Activated CD4-positive, alpha-beta T cell treated with anti-CD3 and anti-CD28 coated beads, Interleukin-2, amount 10 ng/mL, durations not matched to agents 24 days and 14 days (primary cell): ENCODE measurements at places on chromosomes 6 and 20. TPM values are rescaled to one million over a fixed set of nuclear protein-coding genes. Genes with fewer than 3 reads are reported as not detected.

DNA sequence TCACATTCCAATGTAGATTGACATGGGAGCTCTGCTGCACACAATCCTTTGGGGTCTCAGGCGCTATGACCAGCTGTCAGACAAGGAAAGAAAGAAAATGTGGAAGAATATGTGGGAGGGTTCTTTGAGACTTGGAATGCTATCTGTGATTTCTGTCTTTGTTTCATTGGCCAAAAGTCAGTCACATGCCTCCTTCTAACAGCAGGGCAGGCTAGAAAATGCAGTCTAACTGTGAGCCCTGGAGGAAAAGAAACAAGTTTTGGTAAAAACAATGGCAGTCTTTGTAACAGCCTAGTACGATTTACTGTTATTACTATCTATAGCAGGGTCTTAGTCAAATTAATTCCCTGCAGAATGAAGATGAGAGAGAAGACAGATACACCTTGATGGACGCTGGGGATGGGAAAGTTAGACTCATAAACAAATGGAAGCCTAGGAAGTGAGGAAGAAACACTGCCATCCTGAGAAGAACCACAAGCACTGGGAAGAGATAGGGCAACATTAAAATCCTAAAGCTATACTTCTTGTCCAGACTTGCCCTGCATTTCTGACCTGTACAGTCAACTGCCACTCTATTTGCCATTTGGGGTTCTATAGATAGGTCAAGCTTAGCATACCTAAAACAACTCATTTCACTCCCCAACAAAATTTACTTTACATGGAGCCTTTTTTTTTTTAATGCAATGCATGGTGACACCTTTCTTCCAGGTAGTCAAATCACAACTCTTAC, 833.0 kb downstream of the KIF16B start:
- no peak for DNase-seq

DNMT3B gene
- 1.1 and 1.3 TPM in 2 replicates for total RNA-seq

XKR7 gene
- total RNA-seq, result not detected in 2 replicates

DNA sequence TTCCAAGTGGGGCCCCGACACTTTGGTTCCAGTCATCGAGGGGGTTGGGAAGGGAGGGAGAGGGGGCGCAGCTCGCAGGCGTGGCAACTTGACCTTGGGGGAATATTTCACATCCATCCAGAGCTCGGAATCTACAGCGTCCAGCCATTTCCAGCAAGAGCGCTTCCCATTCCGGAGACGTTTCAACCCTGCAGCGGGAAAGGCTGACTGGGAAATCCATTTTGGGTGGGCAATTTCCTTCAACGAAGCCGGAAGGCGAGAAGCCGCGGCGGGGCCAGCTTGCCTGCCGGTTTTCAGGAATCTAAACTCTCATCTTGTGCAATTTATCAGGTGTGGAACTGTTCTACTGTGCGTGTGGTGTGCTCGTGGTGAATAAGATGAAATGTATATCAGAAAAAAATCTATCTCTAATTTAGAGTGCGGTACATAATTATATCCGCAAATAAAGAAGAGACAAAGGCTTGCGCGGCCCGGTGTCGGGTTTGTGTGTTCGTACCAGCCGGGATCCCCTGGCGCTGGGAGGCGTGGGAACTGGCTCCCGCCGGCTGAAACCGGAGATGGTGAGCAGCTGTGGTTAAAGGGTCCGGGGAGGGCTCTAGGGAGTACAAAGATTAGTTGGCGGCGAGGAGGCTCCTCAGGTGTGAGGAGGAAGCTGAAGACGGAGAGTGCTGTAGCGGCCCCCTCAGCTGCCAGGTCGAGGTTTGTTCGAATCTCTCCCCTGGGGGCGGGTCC, 4.8 kb downstream of the SLC32A1 start:
- DNase-seq, result peak; percentile 65

- no peak for DNase-seq
Observed at GRCh38 chr6:156953127-156953478, 175.9 kb downstream of the ARID1B start.

TXNDC5 gene
- 111 and 112 TPM in 2 replicates for total RNA-seq

IP6K3 gene
- total RNA-seq, result not detected in 2 replicates

PTCRA gene
- total RNA-seq, result not detected in 2 replicates

GRCh38 chr6:132950566-132950965, 136.2 kb downstream of the RPS12 start:
- no peak for DNase-seq

PLCB1 gene
- 1.2 and 1.9 TPM in 2 replicates for total RNA-seq

GRCh38 chr6:134636186-134636799, 313.6 kb downstream of the ALDH8A1 start:
- DNase-seq, result no peak

SLC17A3 gene
- total RNA-seq, result 0.58 and 0.99 TPM in 2 replicates

GRCh38 chr6:23349521-23350147, 776.4 kb upstream of the NRSN1 start:
- no peak for DNase-seq

DNA sequence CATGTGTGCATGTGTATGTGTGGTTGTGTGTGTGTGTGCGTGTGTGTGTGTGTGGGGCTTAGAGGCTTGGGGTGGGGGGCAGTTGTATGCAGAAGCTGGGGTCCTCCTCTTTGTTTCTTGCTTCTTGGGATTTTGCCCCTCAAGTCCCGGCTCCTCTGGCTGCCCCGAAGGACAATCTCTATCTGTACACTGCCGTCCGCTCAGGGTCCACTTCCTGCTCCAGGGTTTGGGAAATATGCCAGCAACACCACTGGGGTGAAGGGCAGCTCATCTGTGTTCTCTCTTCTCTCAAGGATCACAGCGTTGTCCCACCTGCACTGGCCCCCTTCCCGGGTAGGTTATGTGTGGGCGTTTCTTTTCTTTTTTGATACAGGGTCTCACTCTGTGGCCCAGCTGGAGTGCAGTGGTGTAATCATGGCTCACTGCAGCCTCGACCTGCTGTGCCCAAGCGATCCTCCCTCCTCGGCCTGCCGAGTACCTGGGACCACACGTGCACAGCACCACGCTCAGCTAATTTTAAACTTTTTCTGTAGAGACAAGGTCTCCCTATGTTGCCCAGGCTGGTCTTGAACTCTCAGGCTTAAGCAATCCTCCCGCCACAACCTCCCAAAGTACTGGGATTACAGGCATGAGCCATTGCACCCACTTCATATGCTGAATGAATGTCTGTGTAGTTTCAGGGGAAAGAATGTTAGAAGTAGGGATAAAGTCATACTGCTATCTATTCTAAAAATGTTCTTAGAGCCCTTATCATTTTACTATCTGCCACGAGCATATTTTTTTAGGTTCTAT, 25.7 kb downstream of the SLC2A4RG start:
- DNase-seq, result no peak

DNA sequence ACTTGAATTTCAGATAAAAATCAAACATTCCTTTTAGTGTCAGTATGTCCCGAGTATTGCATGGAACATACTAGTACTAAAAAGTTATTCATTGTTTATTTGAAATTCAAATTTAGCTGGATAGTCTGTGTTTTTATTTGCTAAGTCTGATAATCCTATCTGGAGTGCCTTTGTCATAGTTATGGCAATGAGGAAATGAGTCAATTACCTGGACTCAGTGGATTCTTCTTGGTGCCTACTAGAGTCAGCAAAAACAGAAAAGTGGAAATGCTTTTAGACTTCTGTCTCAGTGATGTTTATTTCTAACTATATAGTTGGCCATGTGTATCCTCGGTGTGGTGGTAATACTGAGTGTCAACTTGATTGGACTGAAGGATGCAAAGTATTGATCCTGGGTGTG, 121.3 kb upstream of the EEF1E1 start:
- no peak for DNase-seq

RAET1G gene
- total RNA-seq, result not detected in 2 replicates

CNR1 gene
- not detected in 2 replicates for total RNA-seq

DNA sequence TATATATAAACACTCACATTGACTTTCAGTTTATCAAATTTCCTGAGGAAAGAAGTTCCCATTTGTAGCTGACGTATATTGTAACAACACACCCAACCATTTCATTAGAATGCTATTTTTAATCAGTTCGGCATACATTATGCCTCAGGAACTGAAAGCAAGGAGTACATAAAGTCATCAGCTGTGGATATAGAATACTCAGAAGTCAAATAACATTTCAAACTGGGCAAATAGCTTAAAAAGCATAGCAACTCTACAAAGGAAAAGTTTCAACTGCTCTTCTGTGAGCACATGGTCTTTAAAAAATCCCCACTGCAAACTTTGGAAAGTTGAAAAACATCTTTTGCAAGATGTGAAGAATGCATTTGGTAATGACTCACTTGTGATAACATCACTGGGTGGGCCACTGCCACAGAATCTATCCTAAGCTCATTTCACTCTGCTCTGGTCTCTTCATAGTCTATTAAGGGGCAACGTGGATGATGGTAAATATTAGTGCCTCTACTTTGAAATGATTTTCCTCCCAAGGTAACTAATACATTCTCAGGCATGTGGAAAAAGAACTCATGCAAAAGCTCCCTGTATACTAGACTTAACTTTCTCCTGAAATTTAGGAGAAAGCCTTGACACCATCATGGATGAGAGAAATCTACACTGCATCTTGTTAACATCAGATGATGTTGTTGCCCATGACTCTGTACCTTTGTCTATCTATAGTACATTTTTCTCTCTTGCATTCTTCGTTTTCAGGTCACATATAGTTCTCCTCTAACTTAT, 49.2 kb downstream of the FYN start:
- DNase-seq, result peak; percentile 71

GRCh38 chr6:149112976-149113375, 204.5 kb upstream of the TAB2 start:
- DNase-seq, result peak; percentile 55

SLA2 gene
- total RNA-seq, result 59.0 and 59.6 TPM in 2 replicates

NNAT gene
- total RNA-seq, result 0.16 TPM in 1 of 2 replicates, not detected in the other

GRCh38 chr6:164563924-164564323, 745.5 kb downstream of the C6orf118 start:
- DNase-seq, result no peak

GRCh38 chr20:37356961-37357371, 11.0 kb downstream of the SRC start:
- no peak for DNase-seq

KCNK16 gene
- not detected in 2 replicates for total RNA-seq

DNA sequence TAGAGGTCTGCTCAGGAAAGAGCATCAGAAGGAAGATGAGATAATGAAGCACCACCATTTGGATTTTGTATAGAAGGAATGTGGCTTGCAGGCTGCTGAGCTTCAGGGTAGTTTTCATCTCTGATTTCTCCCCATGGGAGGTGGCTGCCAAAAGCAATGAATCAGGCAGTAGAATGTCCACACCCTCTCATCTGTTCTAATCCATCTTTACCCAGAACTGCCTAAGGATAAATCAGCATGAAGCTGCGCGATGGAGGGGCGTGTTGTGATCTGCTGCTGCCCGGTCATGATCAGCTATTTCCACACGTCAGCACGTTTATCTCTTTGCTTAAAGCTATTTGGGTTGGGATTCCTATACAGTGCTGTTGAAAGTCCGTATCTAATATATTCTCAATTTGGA, 295.4 kb downstream of the FOXA2 start:
- DNase-seq, result no peak

- no peak for DNase-seq
Observed at GRCh38 chr20:23513164-23513563, 22.2 kb downstream of the CST8 start.

SCUBE3 gene
- 0.02 and 0.07 TPM in 2 replicates for total RNA-seq

DNA sequence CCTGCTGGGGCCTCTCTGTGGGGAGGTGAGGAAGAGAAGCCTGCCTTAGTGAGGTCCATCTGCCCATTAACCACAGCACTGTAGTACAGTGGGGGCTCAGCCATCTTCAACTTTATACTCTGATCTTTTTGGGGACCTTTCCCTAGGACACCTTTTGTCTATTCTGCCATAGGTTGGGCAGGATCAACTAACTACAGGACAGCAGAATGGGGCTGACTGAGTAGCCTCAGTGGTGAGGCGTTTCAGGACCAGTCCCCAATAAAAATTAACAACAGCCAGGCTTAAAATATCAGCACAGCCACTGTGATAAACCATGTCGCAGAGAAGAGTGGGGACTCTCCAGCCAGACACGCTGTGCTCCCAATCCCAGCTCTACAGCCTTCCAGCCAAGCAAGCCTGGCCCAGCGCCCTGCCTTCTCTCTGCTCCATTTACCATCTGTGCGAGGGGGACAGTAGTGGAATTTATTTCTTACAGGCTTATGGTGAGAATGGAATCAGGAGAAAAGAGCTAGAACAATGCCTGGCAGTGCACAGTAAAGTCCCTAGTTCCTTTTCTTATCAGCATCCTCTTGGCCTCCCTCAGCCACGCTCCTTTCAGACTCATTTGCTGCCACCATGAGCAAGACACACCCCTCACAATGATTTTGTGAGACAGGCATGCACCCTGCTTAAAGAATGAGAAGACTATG, 75.5 kb downstream of the SLC22A23 start:
- DNase-seq, result no peak

CBLN4 gene
- not detected in 2 replicates for total RNA-seq

GRCh38 chr6:48809245-48809644, 653.8 kb downstream of the MMUT start:
- no peak for DNase-seq

MKKS gene
- 8.0 and 8.9 TPM in 2 replicates for total RNA-seq
